ENCODE measurements at places on chromosomes 2 and 18. TPM values are rescaled to one million over a fixed set of nuclear protein-coding genes. Genes with fewer than 3 reads are reported as not detected.

The RIOK3 gene
- total RNA-seq, result 95.4 TPM

The IFIH1 gene
- total RNA-seq, result 30.9 TPM

The SLC38A11 gene
- total RNA-seq, result not detected

The HES6 gene
- total RNA-seq, result 5.7 TPM

DNA sequence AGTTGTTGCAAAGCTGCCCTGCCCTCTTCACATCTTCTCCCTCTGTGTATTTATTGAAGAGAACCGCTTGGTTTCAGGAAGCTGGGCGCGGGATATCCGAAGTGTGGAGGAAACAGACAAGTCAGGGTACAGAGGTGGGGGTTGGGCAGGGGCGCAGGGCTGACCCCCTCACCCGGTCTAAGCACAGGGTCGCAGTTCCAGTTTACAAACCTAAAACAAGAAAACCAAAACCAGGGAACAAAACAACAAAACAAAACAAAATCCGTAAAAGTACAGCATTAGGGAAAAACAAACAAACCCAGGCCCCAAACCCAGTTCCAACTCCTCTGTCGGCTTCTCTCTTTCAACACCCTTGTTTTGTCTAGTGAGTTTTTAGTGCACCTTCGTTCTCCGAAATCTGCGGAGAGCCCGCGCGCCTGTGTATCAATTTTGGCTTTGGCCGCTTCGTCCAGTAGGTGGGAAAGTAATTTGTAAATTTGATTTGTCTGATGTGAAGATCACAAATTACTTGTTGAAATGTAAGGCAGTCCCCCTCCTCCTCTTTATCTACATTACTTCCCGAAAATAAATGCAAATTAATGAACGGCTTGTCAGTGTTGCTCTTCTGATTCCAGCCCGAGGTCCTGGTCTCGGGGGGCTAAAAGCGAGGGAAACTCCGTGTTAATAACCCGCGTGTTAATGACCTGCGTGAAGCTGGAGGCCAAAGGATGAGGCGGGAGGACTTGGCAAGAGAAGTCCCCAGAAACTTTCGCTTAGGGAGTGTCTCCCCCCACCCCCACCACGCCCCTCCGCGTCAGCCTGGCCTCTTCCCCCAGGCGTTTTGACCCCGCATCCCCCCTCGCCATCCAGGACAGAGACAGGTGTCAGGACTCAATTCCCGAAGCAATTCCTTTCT lies 6.9 kb downstream of the OTX1 start:
- peaks cover 43% of the 10 kb centered on the region for H3K4me1 ChIP-seq
- peaks cover 4% of the 10 kb centered on the region for H3K36me3 ChIP-seq
- peaks cover 57% of the 10 kb centered on the region for H3K27me3 ChIP-seq
- peak overlapping the region; percentile 71 for H3K4me3 ChIP-seq
- no peak overlapping the region for H3K27ac ChIP-seq
- no peak for DNase-seq

DNA sequence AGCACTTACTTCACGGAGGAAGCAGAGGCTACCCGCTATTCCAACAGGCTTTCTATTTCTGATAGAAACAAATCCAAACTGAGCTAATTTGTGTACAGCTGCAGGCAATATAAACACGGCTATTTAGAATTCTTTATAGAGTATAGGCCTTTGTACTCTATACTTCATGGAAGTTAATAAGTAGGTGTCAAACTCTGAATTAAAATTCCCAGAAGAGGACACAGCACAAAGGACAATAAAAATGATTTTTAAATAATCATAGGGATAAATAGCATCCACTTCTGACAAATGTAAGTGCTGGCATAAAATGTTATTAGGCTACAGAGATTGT lies 261.5 kb downstream of the AFF3 start:
- H3K36me3 ChIP-seq, result no peaks in the 10 kb centered on the region
- H3K4me3 ChIP-seq, result no peak overlapping the region
- H3K4me1 ChIP-seq, result no peaks in the 10 kb centered on the region
- DNase-seq, result no peak

- H3K4me1 ChIP-seq, result peaks cover 15% of the 10 kb centered on the region
- H3K36me3 ChIP-seq, result peaks cover 20% of the 10 kb centered on the region
- H3K27ac ChIP-seq, result no peak overlapping the region
- no peaks in the 10 kb centered on the region for H3K27me3 ChIP-seq
- no peak for DNase-seq
These were observed 37.8 kb downstream of the FAM168B start for GRCh38 chr2:131055169-131056065.

DNA sequence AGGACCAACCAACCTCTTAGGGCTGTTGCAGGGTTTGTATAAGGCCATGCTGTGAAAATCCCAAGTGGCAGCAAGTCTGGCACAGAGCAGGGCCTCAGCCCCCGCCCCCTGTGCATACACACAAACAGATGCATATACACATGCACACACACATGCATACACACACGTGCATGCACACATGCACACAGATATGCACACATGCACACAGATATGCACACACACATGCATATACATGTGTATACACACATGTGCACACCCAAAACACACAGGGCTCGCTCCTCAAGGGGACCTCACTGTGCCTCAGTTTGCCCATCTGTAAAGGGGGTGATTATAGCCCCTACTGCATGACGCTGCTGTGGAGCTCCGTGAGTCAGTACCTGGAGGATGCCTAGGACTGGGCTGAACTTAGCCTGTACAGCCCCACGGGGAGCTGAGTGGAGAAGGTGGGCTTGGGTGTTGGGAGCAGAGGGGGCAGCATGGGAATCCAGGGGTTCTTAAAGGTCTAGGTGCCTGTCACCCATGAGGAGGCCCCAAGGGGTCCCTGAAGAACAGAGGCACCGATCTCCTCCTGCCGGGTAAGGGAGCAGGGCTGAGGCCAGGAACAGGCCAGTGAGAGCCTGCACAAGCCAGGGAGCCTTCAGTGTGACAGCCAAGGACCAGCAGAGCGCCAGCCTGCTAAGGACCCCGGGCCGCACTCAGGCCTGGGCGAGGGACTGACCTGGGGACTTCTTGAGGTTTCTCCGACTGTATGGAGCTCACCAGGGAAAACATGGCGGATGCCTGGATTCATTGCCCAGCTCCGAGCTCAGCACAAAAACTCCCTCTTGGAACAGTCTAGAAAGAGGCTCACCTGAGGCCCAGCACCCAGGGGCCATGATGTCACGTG lies 24.0 kb upstream of the ALPI start:
- no peak overlapping the region for H3K4me3 ChIP-seq
- no peak for DNase-seq
- H3K36me3 ChIP-seq, result no peaks in the 10 kb centered on the region
- no peaks in the 10 kb centered on the region for H3K27me3 ChIP-seq
- no peak overlapping the region for H3K27ac ChIP-seq
- no peaks in the 10 kb centered on the region for H3K4me1 ChIP-seq

DNA sequence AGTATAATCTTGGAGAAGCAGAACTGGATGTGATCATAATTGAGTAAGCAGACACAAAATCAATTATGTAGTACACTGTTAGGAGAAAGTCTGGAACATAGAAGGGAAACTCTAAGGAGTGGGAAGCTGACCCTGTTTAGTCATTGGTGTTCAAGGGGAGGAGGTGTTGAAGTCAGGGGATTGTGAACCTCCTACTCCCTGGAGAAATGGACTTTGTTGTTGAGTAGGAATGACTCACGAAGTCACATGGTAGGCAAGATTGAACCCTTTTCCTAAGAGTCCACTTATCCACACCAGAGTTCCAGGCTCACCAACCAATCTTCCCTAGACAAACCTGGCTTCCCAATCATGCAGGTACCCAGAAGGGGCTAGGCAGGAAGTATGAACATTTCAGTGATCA lies 81.0 kb upstream of the BCL11A start:
- H3K27ac ChIP-seq, result no peak overlapping the region
- H3K4me3 ChIP-seq, result no peak overlapping the region
- peaks cover 13% of the 10 kb centered on the region for H3K27me3 ChIP-seq
- H3K4me1 ChIP-seq, result no peaks in the 10 kb centered on the region
- DNase-seq, result no peak

DNA sequence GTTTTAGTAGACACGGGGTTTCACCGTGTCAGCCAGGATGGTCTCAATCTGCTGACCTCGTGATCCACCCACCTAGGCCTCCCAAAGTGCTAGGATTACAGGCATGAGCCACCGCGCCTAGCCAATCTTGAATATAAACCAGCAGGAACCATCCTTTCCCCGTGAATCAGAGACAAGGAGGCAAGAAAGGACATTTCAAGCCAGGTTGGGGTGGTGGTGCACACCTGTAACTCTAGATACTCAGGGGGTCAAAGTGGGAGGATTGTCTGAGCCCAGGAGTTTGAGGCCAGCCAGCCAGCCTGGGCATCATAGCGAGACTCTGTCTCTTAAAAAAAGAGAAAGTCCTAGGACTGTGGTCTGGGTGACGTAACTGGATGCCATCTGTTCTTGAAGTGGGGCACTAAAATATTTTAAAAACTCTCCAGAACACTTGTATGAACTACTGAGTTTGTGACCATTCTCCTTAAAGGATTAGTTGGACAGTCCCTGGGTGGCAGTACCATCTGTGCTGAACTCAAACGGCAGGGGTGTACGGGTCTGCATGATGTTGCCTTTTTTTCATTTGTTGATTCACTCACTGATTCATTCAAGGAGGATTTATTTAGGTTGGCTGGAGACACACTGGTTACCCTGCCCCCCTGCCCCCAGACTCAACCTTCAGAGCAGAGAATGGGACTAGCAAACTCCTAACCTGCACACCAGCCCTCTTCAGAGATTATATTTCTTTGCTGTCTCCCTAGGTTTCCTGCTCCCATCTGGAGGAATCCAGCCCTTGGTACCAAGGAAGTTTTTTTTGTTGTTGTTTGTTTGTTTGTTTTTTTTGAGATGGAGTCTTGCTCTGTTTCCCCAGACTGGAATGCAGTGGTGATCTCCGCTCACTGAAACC lies 2.9 kb upstream of the TLX2 start:
- H3K4me1 ChIP-seq, result peaks cover 28% of the 10 kb centered on the region
- no peak for DNase-seq
- H3K27me3 ChIP-seq, result peaks cover 20% of the 10 kb centered on the region
- no peak overlapping the region for H3K4me3 ChIP-seq
- no peak overlapping the region for H3K27ac ChIP-seq
- peaks cover 4% of the 10 kb centered on the region for H3K36me3 ChIP-seq

GRCh38 chr2:85785027-85785822 lies 31.4 kb downstream of the ATOH8 start:
- H3K27ac ChIP-seq, result no peak overlapping the region
- DNase-seq, result no peak
- H3K4me3 ChIP-seq, result no peak overlapping the region
- H3K36me3 ChIP-seq, result no peaks in the 10 kb centered on the region
- peaks cover 9% of the 10 kb centered on the region for H3K4me1 ChIP-seq

All from natural killer cell treated with Interleukin-12 subunit alpha and Interleukin-12 subunit beta and Interleukin-15 and Interleukin-18, amount 100 ng/mL, for 72 hours (primary cell).